Hippocampal formation (tissue), 2 donors: ENCODE measurements at places on chromosomes 2 and 18.

DNA sequence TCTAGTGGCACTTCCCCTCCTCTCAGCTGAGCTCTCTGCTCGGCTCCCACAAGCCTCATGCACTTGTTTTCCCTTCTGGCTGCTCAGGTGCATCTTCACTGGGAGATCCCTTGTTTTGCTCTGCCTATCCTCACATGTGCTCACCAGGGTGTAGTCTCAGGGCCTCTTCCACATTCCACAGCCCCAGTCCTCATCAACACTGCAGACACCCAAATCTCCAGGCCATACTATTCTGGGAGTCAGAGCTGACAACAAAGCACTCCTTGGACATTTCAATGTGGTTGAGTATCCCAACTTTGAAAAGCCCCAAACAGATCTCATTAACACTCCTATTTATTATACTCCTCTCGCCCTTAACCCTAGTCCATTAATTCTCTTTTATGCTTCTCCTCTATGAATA, 71.3 kb downstream of the CCDC93 start:
- no peak for DNase-seq

GRCh38 chr18:77859634-77860033, 610.0 kb downstream of the GALR1 start:
- no peak for DNase-seq

- no peak for DNase-seq
Measured at GRCh38 chr2:86037141-86037794, 68.4 kb downstream of the POLR1A start.

- DNase-seq, result no peak
Measured at GRCh38 chr2:40394597-40394996, 57.3 kb downstream of the SLC8A1 start.

GRCh38 chr2:218366621-218367414, 10.2 kb downstream of the CATIP start:
- DNase-seq, result no peak

DNA sequence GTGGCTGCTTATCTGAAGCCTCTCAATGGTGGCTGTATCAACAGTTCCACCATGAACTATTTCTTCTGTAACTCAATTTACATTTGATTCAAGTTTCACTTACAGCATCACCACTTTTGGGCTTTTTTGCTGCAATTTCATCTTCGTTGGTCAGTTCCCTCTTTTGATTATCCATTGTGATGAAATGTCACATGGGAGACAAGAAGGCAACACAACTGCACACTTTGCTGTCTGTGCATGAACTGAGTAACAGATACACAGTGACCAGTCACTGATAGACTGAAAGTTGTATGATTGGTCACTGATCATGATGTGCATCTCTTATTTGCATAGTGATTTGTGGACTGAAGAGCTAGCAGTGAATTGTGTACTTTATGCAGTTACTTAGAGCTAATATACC, 130.7 kb upstream of the RNF152 start:
- no peak for DNase-seq

- DNase-seq, result no peak
Measured at GRCh38 chr2:160630801-160631590, 137.4 kb upstream of the RBMS1 start.

DNA sequence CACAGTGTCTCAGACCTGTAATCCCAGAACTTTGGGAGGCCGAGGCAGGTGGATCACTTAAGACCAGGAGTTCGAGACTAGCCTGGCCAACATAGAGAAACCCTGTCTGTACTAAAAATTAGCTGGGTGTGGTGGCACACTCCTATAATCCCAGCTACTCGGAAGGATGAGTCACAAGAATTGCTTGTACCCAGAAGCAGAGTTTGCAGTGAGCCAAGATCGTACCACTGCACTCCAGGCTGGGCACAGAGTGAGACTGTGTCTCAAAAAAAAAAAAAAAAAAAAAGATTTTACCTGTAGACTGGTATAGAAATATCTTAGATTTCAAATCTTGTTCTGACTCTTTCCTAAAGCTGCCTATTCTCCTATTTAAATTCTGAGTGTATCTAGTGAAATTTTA, 7.2 kb upstream of the KLHL29 start:
- no peak for DNase-seq

- DNase-seq, result no peak
Measured at GRCh38 chr2:138035608-138036217, 71.4 kb downstream of the HNMT start.

DNA sequence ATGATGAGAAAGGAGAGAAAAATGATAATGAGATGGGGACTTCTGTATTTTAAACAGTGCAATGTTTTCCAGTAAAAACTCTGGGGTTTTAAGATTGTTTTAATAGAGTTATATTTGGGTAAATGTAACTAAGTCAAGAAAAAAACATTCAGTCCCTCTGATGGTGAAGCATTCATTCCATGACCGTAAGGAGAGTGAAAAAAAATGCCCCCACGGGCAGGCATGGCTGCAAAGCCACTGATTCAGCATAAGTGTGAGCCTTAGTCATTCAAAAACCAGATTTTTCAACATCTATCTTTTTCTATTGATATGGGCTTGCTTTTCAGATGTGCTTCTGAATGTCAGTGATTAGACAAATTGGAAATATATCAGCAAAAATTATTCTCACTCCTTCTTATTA, 957.8 kb downstream of the SLC4A3 start:
- no peak for DNase-seq
